H4 (cell line): ENCODE measurements at places on chromosomes 3 and 15. TPM values are rescaled to one million over a fixed set of nuclear protein-coding genes. Genes with fewer than 3 reads are reported as not detected.

The EOMES gene
- 0.17 TPM in 1 of 2 replicates, not detected in the other for total RNA-seq

The SCG5 gene
- 0.64 and 0.95 TPM in 2 replicates for total RNA-seq

The NAA50 gene
- total RNA-seq = 116 and 193 TPM in 2 replicates

The HYKK gene
- 5.5 and 9.3 TPM in 2 replicates for total RNA-seq

The VIPR1 gene
- not detected in 2 replicates for total RNA-seq

The GNAT1 gene
- total RNA-seq = not detected in 2 replicates

The C3orf49 gene
- total RNA-seq = not detected in 2 replicates

The ALDH1A3 gene
- total RNA-seq = 54.3 and 57.9 TPM in 2 replicates

The RAD54L2 gene
- 4.0 and 5.7 TPM in 2 replicates for total RNA-seq
